WTC11 (cell line): ENCODE measurements at places on chromosomes 1 and 21.

- no peak for DNase-seq
Observed at GRCh38 chr1:195851804-195852203, 756.4 kb downstream of the KCNT2 start.

DNA sequence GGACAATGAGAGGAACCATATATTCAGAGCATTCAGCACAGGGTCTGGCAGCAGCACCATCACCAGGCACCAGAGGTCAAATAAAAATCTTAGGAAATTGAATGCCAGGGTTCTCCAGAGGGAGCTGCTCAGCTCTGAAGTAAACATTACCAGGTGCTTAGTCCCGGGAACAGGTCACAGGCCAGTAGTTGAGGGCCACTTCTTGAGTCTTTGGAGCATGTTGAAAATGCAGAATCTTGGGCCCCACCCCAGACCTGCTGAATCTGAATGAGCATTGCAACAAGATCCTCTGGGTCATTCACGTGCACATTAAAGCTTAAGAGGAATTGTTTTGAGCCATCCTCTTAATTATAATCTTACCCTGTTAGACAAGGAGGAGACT, 33.8 kb downstream of the PHC2 start:
- no peak for DNase-seq

DNA sequence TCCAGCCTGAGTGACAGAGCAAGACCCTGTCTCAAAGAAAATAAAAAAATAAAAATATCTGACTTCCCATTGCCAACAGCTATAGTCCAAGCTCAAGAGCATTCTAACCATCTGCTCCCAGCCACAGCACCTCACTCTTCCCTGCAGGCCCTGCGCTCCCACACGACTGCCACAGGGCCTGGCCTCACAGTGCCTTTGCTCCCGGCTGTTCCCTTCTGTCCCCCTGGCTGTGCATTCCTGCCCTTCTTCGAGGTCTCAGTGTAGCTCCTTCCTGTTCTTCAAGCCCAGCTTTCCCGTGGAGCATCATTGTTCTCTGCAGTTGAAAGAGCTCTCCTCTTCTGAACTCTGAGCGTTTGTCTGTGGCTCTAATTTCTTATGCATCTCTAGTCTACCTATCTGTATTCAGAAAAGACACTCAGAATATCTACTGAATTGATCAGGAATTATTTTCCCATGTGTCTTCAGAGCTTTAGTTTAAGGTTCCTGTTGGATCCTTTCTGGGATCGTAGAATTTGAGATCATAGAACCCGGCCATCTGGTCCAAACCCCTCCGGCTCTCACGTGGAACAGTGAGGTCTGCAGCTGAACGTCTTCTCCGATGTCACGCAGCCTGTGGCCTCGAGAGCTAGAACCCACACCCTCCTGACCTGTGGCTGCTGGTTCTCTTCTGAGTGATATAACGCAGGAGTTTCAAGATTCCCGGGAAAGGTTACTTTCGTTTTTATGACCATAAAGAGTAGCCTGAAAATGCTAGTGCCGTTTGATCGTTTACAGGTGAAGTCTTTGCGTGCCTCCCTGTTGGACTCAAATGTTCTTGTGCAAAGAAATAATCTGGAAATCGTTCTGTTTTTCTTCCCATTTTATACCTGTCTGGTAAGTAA, 54.4 kb downstream of the DOP1B start:
- DNase-seq: no peak

GRCh38 chr1:42325014-42325402, 10.0 kb downstream of the FOXJ3 start:
- DNase-seq: no peak

GRCh38 chr1:17135530-17135929, 16.3 kb upstream of the PADI2 start:
- DNase-seq: no peak

GRCh38 chr1:222788402-222789156, 26.3 kb upstream of the DISP1 start:
- DNase-seq: no peak

GRCh38 chr21:31731056-31731856, 662 bp downstream of the SCAF4 start:
- DNase-seq: peak; percentile 57

- no peak for DNase-seq
Observed at GRCh38 chr1:79711001-79711431, 704.5 kb upstream of the ADGRL4 start.

DNA sequence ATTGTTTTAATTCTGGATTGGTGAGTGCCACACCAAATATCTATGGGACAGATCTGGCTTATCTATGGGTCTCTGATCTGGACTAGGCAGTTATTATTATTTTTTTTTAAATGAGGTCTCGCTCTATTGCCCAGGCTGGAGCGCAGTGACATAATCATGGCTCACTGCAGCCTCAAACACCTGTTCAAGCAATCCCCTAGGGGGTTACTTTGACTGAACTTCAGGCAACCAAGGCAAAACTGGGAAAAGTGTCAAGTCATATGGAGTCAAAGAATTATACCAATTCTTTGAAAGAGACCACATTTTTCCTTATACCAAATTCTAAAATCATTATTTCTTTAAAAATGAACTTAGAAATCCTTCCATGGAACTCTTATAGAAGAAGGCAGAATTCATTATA, 129.1 kb upstream of the HOOK1 start:
- DNase-seq: no peak

DNA sequence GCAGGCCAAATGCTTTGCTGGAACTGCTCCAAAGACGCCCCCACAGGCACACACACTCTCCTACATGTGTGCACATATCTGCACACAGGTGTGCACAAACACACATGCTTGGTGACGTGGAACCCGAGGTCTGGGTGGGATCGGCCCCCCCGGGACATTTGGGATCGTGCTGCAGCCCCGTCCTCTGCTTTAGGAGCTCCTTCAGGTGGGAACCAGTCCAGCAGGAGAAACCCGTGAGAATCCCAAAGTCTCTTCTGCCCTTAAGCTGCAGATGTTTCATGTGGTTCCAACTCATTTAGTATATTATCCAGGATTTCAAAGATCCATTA, 38.6 kb downstream of the UBE2G2 start:
- DNase-seq: no peak

GRCh38 chr1:199875337-199875736, 152.2 kb upstream of the NR5A2 start:
- DNase-seq: no peak

GRCh38 chr1:10380594-10381275, 18.1 kb upstream of the PGD start:
- DNase-seq: no peak

GRCh38 chr1:181433931-181434330, 49.4 kb upstream of the CACNA1E start:
- no peak for DNase-seq

DNA sequence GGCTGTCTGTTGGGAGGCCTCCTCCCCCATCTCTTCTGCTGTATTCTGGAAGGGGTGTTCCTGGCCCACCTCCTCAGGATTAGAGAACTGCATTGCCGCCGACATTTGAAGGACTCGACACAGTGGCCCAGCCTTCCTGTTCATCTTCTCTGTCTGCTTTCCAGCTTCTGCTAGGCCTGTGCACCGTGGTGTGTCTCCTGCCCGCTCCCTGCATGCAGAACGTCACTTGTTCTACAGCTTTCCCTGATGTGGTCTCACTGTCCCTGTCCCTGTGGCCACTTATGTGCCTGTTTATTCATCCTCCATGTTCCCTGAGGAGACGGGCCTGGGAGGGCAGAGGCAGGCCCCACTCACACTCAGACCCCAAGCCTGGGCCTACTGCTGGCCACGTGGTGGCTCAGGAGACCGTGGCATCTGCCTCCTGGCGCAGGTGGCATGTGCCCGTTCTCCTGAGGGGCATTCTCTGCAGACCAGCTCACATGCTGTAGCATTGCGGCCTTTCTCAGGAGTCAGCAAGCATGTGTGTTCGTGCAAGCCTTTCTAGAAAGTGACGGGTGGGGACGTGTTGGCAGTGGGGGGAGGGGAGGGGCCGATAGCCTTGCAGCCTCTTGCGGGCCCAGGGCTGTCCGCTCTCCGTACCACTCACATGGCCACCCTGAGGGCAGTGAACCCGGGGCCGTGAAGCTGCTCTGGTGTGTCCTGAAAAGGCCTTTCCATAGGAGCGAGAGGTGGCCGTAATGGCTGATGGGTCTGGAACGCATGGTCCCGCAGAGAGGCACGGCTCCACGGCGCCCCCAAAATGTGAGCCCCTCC, 35.9 kb downstream of the POFUT2 start:
- no peak for DNase-seq

DNA sequence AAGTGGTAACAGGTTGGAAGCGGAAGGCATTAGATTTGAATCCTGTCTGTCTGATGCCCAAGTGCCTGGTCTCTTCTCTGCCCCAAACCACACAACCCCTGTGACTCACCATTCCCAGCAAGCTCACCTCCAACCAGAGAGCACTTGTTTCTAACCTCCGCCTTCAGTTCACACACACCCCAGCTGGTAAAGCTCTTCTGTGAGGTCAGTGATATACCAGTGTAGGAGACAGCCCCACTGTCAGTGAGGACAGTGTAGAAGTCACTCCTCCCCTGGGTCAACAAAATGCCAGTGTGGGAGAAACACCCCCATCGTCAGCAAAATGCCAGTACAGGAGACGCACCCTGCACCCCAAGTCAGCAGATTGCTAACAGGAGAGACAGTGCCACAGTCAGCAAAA, 2.6 kb downstream of the RIMS3 start:
- DNase-seq: no peak

DNA sequence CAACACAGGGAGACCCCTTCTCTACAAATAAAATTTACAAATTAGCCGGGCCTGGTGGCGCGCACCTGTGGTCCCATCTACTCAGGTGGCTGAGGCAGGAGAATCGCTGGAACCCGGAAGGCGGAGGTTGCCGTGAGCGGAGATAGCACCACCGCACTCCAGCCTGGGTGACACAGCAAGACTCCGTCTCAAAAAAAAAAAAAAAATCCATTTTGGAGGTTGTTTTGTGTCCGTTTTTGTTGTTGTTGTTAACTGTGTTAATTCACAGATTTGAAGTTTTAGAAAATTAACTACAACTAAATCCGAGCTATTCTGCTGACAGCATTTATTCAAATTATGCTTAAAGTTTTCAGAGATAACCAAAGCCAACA, 618 bp downstream of the CLCC1 start:
- peak; percentile 36 for DNase-seq

DNA sequence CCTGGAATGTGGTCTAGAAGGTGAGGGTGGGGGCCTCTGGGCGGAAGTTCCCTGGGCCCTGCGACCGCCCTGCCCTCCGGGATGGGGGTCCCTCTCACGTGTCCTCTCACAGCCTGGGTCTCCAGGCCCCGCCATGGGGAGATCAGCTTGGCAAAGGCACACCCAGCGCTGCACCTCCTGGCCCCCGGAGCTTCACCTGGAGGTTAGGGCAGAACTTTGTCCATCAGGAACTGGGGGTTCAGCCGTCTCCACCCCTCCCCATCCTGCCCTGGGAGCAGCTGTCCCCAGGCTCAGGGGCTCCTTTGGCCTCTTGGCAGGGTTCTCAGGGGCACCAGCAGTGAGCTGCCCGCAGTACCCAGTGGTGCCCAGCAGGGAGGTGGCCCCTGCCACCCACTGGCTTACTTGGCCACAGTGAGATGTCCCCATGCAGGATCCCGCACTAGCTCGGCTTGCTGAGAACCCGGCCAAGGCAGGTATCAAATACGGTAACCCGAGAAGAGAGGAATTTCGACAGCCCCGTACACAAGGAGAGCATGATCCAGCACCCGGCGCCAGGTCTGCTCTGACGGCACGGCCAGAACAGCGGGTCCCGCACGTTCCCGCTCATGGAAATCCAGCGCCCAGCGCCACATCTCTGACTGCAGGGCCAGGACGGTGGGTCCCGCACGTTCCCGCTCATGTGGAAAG, 36.7 kb downstream of the RRP1 start:
- peak; percentile 54 for DNase-seq

GRCh38 chr1:220787069-220787619, 431 bp downstream of the MTARC1 start:
- peak; percentile 72 for DNase-seq

DNA sequence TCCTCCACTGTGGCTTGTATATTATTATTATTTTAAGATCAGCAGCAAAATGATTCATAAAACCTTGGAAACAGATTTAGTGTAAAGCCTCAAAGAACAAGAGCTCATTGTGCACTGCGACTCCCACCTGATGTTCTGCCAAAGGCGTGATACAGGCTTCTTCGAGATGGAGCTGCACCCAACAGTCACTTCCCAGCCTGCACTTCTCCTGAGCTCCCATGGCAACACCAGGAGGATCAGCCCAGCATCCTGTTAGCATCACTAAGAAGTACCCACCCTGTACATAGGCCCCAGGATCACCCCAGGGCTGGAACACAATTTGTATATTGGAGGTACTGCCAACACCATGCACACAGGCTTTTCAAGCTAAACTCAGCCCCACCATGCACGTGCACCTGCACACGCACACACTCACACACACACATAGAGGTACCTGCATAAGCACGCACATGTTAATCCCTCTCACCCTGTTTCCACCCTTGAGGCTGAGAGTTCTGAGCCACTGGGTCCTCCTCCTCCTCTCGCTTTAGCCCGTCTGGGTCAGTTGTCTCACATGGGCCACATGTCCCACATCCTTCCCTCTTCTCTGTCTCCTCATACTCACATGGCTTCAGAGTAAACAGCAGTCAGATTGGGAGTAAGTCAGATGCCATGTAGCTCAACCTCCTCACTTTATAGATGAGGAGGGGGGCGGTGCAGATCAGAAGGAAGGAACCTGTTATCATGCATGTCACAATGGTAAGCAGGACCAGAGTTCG, 281.9 kb upstream of the POU3F1 start:
- DNase-seq: no peak

DNA sequence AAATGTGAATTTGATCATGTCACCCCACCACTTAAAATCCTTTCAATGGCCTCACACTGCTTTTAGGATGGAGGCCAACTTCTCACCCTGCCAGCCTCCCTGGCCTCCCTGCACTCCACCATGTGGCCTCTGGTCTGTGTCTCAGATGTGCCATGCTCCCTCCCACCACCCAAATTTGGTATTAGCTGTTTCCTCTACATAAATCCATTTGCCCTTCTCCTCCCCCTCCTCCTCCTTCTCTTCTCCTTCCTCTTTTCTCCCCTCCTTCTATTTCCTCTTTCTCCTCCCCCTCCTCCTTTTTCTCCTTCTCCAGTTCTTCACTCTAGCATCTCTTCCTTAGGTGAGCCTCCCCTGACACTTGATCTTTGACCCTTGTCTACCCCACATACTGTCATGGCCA, 16.7 kb upstream of the GUCA2B start:
- no peak for DNase-seq

GRCh38 chr1:115624859-115625258, 16.9 kb upstream of the VANGL1 start:
- no peak for DNase-seq

GRCh38 chr1:81358151-81358550, 442.6 kb upstream of the ADGRL2 start:
- DNase-seq: no peak

- no peak for DNase-seq
Observed at GRCh38 chr1:55051621-55052020, 12.3 kb downstream of the PCSK9 start.

- peak; percentile 66 for DNase-seq
Observed at GRCh38 chr1:156726549-156727226, 1.6 kb upstream of the METTL25B start.

DNA sequence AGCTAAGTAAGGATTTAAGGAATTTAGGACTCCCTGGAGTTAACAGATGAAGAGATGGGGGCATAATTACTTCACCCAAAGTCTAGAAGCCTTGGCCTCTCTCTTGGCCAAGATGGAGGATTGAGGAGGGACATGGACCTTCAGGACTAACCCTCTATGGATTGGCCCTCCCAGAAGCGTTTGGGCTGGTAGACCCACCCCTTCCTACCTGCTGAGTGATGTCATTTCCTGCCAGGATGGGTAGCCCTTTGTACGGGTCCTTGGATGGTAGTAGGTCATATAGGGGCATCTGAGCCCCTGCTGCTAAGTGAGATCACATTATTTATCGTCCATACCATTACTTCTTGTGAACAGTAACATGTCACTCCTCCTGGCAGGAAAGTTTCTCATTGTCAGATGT, 17.7 kb downstream of the LURAP1 start:
- no peak for DNase-seq
